ENCODE measurements at places on chromosomes 2 and 18.

GRCh38 chr2:15385184-15385583 is 175.9 kb downstream of the NBAS start:
- no peak for DNase-seq

- no peak for DNase-seq
These were observed 476 bp downstream of the MSTN start for GRCh38 chr2:190062053-190062452.

GRCh38 chr2:86396291-86396785 is 44.8 kb upstream of the KDM3A start:
- DNase-seq: no peak

GRCh38 chr2:240217431-240218301 is 77.2 kb upstream of the OTOS start:
- no peak for DNase-seq

GRCh38 chr2:7061921-7062320 is 144.7 kb downstream of the RNF144A start:
- DNase-seq: no peak

- DNase-seq: peak; percentile 65
These were observed 1.1 kb upstream of the NAPG start for GRCh38 chr18:10524507-10525370.

GRCh38 chr2:196336207-196336606 is 164.8 kb upstream of the STK17B start:
- no peak for DNase-seq

- no peak for DNase-seq
These were observed 73.5 kb downstream of the VAPA start for GRCh38 chr18:9987345-9987744.

DNA sequence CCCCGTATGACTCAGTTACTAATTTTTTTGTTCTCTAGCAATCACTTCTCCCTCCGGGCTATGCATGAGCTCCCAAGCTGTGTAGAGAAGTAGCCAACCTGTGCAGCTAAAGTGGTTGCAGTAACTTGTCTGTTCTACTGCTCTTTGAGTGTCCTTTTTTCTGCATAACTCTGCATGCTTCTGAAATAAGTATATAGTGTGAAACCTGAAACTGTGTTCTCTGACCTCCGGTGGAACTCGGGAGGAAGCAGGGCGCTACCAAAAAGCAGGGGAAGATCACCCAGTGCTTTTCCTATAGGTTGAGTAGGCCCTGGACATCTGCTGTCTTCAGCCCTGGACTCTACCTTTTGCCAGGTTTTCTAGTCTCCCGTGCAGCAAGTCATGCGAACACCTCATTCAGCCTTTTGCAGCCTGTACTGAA is 47.8 kb downstream of the PHLPP1 start:
- DNase-seq: no peak

DNA sequence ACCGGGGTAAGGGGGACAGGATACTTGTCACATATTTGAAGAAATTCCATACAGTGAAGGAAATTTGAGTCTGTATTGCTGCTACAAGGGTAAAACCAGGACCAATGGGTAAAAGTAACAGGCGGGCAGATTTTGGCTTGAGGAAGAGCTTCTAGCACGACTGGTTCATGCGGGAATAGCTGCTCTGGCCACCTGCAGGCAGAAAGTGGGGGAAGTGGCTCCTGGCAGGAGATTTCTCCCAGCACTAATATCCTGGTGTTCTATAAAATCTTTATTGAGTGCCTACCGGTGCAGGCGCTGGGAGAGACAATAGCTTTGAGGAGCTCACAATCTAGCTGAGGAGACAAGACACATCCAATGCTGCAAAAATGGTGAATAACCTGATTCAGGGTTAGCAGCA is 198.5 kb downstream of the LOXHD1 start:
- no peak for DNase-seq

DNA sequence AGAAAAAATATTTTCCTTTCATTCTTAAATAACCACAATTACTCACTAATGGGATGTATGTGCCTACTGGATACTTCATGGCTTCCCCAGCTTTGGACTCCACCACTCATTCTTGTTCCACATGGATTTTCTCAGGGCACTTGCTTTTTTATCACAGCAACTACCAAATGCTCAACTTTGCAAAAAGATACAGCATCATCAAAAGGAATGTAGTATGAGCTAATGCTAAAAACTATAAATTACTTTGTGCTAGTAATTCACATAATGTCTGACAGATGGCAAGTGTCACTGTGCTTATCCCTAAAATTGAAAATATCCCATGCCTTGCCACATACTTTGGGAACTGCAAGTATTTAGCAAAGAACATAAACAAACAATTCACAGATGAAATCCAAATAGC is 130.4 kb upstream of the ZFP36L2 start:
- DNase-seq: peak; percentile 76
